ENCODE measurements at places on chromosomes 12 and 14. TPM values are rescaled to one million over a fixed set of nuclear protein-coding genes. Genes with fewer than 3 reads are reported as not detected.

PLBD1 gene
- 42.8 TPM for polyA plus RNA-seq

FLVCR2 gene
- polyA plus RNA-seq, result 10.3 TPM

AKAP5 gene
- polyA plus RNA-seq, result 7.0 TPM

GPX2 gene
- polyA plus RNA-seq, result 2.2 TPM

CHGA gene
- 0.19 TPM for polyA plus RNA-seq

INHBC gene
- 0.27 TPM for polyA plus RNA-seq

GLT1D1 gene
- polyA plus RNA-seq, result 1.7 TPM

- no peak for DNase-seq
These were observed 5.8 kb downstream of the MAX start for GRCh38 chr14:65096323-65097089.

- DNase-seq, result no peak
These were observed 1.5 kb upstream of the SLC25A47 start for GRCh38 chr14:100321473-100322137.

DNA sequence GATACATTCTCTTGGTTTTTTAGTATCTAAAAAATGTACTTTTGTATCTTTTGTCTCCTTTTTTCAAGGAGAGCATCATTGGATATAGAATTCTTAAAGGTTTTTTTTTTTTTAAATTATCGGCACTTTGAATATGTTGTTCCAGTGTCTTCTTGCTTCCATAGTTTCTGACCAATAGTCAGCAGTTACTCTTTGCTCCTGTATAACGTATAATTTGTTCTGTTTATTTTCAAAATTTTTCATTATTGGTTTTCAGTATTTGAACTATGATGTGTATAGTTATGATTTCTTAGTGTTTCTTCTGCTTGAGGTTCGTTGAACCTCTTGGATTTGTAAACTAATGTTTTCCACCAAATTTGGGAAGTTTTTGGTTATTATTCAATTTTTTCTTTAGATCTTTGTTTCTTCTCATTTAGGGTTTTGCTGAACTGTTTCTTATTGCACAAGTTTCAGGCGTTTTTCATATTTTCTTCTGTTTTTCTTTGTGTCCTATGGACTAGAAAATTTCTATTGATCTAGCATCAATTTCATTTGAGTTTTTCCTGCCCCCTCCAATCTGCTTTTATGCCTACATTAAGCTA lies 93.9 kb downstream of the PLBD1 start:
- DNase-seq, result no peak

DNA sequence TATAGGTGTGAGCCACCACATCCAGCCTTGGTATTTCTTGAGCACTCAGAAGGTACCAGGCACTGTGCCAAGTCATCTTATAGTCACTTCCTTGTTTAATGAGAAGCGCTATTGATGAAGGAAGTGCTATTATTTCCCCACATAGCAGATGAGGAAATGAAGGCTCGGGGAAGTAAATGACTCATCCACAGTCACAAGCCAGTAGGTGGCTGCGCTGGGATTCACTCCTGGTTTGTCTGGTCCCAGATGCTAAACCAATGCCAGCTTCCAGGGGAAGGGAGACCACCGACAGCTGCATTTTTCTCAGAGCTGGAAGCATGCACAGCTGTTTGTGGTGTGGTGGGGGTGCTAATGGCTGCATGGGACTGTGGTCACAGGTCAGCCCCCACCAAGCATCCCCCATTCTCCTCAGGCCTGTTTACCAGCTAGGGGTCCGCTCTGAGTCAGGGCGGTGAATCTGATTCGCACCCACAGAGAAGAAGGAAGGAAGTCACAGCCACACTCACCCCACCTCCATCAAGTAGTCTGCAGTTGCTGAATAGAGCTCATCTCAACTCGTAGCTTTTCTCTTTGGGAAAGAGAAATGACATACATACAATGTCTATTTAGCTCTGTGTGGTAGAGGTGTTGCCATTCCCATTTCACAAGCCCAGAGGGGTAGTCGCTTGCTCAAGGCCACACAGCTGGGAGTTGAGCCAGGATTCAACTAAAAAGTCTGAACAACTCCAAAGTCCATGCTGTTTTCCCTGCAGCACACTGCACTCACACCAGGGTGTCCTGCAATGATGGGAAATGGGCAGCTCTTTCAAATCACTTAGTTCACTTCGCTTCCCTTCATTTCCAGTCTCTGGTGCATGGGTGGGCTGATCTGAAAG lies 6.3 kb upstream of the LTBP2 start:
- DNase-seq, result no peak

DNA sequence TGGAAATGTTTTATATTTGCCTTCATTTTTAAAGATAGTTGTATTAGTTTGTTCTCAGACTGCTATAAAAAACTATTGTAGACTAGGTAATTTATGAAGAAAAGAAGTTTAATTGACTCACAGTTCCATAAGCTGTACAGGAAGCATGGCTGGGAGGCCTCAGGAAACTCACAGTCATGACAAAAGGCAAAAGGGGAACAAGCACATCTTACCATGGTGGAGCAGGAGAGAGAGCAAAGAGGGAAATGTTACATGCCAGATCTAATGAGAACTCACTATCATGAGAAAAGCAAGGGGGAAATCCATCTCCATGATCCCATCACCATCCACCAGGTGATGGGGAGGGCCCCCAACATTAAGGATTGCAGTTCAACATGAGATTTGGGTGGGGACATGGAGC lies 35.5 kb upstream of the UNC79 start:
- DNase-seq, result no peak

DNA sequence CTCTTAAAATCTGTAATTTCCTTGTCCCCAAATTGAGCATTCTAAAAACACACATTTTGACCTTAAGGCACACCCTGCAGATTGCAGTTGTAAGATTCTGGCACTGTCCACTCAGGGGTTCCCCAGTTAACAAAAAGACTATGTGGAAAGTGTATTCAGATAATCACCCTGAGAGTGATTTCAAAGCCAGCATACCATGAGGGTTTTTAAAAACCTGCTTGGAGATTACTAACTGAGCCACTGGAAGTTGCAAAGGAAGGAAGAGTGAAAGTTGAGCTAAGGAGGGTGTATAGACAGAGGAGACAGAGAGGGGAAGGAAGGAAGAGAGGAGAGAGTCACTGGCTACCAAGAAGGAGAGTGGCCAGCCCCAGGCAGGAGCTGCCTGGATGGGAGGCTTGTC lies 82.6 kb downstream of the EML1 start:
- no peak for DNase-seq

DNA sequence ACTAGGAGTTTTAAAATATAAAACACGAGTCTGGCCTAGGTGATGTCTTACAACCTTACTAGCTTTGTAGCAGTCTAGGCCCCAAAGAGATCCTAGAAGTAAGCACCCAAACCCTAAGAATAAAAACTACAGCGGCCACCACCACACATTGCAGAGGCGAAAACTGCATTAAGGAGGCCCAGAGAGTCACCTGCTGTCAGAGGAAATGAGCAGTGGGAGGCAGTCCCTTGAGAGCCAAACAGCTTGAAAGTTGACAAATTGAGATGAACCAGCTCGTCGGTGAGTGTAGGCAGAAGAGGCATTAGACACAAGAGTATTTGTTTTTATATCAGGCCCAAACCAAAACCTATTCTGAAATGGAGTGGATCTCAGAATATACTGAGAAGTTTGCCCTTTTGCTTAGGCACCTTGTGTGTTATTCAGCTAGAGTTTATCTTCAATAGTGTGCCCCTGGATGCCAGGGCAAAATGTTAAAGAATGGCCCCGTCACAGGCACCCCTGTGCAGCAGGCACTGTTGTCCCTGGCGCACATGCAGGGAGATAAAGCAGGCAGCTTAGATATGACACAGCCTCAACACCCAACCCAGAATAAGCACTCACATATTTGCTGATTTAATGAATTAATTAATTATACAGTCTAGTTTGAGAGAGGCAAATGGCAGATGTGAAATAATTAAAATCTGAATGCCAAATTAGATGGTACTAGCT lies 56.7 kb downstream of the TTC7B start:
- no peak for DNase-seq

DNA sequence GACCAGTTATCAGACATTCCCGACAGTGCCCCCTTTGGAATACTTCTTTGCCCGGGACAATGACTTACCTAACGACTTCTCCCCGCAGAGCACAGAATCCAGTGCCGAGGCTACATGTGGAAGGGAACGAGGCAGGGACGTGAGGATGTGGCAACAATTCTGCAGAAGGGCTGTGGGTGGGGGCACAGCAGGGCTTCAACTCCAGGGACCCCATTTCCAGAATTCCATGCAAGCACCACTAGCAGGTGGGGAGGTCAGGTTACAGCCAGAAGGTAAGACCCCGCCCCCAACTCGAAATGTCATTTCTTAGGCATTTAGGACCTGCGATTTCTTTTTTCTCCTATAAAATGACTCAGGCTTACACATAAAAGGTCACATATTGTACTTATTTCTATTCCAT lies 207.9 kb downstream of the TMEM132C start:
- DNase-seq, result no peak

DNA sequence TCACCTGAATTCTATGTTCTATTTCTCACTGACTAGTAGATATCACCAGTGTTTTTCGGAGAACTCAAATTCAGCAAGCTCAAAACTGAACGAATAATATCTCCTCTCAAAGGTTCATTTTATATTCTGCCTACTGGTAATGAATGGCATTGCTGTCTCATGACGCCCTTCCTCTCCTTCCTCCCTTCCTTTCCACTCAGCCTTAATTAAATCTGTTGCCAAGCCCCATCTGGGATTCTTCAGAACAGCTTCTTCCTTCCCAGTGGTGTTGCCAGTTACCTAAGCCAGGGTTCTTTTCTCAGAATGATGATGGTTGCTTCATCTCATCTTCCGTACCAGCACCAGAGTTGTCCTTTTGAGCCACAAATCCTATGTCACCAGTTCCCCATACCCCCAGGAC lies 143.2 kb downstream of the SYNE2 start:
- DNase-seq, result no peak

- DNase-seq, result peak; percentile 91
These were observed 1.1 kb upstream of the RNASE4 start for GRCh38 chr14:20683125-20683890.

DNA sequence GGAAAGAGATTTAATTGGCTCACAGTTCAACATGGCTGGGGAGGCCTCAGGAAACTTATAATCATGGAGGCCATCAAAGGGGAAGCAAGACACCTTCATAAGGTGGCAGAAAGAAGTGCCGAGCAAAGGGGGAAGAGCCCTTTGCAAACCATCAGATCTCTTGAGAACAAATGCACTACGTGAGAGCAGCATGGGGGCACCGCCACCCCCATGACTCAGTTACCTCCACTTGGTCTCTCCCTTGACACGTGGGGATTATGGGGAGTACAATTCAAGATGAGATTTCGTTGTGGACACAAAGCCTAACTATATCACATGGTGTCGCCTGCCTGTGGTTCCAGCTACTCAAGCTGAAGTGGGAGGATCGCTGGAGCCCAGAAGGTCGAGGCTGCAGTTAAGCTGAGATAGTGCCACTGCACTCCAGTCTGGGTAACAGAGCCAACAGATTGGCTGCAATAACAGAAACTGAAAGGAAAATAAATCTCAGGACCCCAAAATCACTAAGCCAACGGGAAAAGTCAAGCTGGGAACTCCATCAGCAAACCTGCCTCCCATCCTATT lies 10.0 kb upstream of the CDCA4 start:
- no peak for DNase-seq

DNA sequence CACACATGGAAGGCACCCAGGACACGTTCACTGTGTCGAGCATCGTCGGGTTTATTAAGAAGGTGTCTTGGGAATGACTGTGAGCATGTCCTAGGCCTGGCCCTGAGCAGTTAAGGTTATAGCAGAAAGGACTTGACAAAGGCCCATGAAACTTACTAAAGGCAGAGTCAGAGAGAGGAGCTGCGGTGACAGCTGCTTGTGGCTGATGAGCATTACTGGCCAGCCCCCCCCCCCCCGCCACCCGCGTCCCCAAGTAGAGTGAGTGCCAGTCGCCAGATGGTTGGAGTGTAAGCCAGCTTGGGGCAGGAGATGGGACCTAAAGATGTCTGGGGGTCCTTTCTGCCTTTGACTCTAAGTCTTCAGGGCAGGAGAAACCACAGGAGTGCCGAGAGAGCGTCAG lies 169.9 kb downstream of the TSPAN9 start:
- no peak for DNase-seq

DNA sequence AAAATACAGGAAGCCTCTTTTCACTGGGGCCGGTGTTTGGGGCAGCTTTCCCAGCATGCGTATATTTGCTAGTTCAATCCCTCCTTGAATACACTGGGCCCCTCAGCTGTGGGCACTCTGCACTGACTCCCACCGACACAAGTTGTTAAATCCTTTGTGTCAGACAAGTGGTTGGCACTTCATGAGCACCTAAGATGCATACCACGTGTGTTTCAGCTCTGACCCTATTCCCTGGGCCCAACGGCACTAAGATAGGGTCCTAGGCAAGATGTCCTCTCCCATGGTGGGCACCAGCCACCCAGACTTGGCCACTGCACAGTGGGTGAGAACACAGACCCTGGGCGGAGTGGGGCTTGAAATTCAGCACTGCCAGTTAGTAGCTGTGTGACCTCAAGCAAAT lies 173.8 kb downstream of the BCL11B start:
- no peak for DNase-seq

GRCh38 chr14:91140672-91141071 lies 26.8 kb downstream of the DGLUCY start:
- DNase-seq, result no peak
